ENCODE measurements at places on chromosomes 6 and 20.

- DNase-seq: no peak
Measured at GRCh38 chr6:94645191-94645590, 932.1 kb upstream of the MANEA start.

- DNase-seq: no peak
Measured at GRCh38 chr6:32637219-32637880, at the start of gene HLA-DQA1. HLA-DQA1 (plus strand) TSS chr6:32637406; CDS start chr6:32637459, 53 bp downstream.

GRCh38 chr20:10276878-10277580, 58.4 kb downstream of the SNAP25 start:
- DNase-seq: no peak

DNA sequence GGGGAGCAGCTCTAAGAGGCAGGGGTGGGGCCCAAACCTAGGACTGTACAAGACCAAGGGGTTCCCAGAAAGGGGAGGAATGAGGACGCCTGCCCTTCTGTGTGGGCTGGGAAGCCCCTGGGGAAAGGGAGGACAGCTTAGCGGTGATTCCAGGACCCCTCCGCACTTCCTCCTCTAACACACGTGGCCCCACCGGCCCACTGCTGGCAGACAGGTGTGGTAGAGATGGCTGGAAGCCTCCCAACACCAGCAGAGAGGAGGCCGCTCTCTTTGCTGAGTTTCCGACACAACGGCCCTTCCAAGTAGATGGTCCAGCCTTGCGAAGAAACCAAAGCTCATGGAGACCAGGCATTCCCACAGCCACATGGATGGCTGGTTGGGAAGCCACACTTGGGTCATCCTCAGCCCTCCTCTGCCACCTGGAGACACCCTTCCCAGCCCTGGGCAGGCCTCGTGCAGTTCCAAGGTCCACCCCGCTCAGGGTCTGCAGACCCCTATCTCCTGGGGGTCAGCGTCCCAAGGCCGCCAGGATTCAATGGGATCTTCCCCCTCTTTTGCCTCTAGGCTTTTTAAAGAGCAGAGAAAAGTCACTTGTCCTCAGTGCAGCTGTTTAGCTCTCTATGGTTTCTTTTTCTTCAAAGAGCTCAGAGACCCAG, 43.9 kb downstream of the RRBP1 start:
- no peak for DNase-seq

- no peak for DNase-seq
Measured at GRCh38 chr6:26260725-26261490, 104.1 kb upstream of the BTN3A2 start.

DNA sequence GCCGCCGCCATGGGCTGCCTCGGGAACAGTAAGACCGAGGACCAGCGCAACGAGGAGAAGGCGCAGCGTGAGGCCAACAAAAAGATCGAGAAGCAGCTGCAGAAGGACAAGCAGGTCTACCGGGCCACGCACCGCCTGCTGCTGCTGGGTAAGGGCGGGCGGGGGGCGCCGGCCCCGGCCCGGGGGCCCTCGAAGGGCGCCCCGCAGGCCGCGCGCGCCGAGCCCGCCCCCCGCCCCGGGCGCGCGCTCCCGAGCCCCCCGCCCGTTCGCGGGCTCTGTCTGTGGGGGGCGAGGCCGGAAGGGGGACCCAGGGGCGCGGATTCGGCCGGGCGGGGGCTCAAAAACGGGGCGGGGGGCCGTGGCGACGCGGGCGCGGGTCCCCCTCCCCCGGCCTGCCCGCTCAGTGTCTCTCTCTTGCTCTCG, 39.2 kb downstream of the GNAS start:
- no peak for DNase-seq

DNA sequence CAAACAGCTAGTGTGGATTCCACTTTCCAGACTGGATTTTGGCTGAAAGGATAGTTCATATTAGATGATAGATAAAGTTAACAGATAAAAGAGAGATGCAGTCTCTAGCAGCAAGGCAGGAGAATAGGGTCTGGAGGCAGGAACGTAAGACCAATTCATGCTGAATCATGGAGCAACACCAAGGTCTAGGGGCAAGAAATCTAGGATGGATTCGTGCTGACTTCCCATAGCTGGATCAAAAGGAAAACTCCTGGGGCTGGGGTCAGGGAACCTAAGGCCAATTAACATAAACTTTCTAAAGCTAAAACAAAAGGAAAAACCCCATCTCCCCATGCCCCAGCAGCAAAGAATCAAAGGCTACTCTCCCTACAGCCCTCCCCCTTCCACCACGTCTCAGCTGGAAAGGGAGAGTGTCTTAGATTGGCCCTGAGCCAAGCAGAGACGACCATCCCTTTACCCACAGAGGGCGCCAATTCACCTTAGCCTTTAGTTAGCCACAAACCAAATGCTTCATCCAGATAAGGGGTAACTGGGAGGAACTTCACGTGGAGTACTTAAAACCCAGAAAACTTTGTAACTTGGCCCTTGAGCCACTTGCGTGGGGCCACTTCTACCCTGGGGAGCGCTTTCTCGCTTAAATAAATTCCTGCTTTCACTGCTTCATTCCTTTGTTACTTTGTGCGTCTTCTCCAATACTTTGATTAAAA, 7.6 kb downstream of the TREM1 start:
- DNase-seq: peak; percentile 57
